ENCODE measurements at places on chromosomes 5 and 9. TPM values are rescaled to one million over a fixed set of nuclear protein-coding genes. Genes with fewer than 3 reads are reported as not detected.

DNA sequence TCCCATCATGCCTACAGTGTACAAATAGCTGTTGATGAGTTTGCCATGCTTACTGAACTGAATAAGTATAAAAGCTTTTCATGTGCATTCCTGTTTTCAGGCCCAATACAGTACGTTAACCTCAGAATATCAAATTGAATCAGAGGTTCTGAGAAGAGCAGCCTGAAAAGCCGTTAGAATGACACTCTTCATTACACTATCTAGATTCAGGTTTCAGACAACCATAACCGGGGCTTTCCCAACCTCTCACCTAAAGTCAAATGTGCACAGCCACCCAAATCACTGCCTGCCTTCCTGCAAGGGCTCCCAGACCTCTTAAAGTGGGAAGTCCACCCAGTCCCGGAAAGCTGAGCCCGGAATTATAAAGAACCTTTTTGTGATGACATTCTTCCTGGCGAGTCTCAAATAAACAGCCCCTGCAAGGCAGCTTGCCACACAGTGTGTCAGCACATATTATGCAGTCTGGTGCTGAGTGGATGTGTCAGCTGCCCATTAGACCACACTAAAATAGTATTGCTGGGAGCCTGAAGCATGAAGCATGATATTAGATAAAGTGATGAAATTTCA is 245.8 kb downstream of the TLE4 start:
- no peak for DNase-seq

- DNase-seq: no peak
Measured at GRCh38 chr9:94212091-94212490, 47.0 kb upstream of the ZNF169 start.

DNA sequence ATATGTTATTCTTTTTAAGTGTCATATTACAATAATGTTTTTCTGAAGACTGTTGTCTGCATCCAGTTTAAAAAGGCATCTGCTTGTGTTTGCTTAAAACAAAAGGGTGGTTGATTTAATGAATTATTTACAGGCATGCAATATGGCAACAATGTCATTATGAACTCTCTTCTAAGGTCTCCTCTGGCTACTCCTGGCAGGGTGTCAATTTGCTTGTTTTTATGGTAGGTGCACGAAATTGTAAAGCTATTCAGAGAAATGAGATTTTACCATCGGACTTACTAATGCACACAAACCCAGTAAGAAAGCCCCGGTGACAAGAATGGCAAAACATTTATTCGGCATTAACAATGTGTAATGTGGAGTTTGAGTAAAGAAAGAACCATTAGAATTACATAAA is 539.8 kb upstream of the ZNF608 start:
- no peak for DNase-seq

DNA sequence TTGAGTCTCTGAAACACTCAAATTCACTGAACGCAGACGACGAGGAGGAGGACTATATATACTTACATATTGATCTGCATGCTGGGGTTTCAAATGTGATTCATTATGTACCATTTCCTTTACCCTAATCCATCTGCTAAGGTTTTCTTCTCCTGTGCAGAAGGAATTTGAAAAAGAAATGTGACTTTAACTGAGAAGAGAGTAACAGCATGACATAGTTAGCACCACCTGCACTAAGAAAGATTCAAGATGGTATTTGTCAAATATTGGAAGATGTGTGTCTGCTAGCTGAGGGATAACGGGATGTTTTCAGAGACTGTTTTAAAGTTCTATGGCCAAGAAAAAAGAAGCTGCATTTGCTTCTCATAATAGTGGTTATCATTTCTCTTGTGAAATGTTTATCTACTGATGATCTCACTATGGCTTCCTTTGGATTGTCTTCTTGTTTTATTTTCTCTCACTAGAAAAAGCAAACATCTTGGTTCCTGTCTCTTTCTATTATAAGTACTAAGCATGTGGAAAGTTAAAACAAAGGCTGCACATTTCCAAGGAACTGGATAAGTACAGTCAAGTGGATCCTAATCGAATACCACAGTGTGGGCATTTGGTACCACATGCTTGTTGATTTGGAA is 89.8 kb upstream of the TLE4 start:
- DNase-seq: no peak

DNA sequence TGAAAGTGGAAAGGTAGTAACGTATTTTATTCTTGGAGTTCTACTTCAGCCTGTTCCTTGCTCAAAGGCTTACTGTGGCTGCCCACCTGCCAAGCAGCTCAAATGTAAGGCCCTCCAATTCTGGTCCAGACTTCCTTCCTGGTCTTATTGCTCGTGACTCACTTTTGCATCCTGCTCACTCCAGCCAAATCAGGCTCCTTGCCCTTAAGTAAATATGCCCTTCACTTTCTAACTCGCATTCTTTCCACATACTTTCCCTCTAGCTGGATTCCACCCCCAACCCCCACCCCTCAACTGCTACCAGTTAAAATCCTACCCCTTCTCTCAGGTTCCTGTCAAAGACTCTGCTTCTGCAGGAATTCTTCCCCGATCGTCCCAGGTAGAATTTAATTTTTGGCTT is 96.6 kb downstream of the GALNT10 start:
- DNase-seq: no peak

GRCh38 chr9:419571-420171 is 205.0 kb downstream of the DOCK8 start:
- DNase-seq: no peak

DNA sequence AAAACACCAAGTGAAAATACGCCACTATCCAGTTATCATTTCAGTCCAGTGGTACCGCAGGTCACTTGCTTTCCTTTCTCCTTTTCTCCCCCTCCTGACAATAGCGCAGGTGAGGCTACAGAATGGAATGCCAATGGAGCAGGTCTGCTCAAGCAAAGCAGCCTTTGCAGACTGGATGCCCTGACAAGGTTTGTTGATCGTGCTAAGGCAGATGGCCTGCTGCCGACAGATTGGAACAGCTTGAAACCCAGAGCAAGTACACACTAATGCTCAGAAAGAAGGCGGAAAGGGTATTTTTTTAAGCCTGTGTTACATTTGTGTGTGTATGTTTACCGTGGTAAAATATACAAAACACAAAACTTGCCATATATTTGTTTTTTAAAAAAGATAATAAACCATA is 19.4 kb downstream of the SPACA9 start:
- DNase-seq: no peak

- no peak for DNase-seq
Measured at GRCh38 chr9:68964102-68964541, 49.8 kb downstream of the PRKACG start.

DNA sequence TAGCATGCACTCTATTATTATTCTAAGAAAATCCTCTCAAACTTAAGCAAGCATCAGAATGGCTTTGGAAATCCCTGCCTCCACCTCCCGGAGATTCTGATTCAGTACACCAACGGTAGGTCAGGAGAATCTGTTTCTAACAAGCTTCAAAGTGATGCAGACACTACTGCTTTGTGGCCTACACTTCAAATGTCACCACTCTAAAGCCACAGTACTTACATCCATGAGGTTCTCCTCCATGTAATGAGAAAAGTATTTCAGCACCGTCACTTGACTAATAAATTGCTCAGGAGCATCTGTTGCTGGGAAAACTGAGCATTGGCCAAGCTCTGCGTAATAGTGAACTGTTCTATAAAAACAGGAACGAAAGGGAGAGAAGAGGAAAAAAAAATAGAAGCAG is 4.8 kb downstream of the PLK2 start:
- no peak for DNase-seq

GRCh38 chr5:159186319-159186718 is 23.0 kb downstream of the RNF145 start:
- DNase-seq: no peak

DNA sequence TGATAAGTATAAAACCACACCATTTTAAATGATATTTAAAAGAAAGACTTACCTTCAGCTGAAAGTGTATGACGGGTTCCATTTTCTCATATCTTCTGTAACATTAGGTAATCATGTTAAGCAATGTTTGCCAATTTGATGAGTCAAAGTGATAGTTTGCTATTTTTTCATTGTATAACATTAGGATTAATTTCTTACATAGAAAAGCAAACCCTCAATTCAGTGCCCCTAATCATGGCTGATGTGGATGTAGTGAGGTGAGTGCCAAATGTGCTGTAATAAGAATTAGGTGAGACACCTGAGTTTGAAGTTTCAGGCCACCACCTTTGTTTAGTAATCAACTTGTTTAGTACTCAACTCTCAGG is 68.0 kb downstream of the UNC13B start:
- no peak for DNase-seq

GRCh38 chr5:415928-416635 is 26.9 kb upstream of the EXOC3 start:
- DNase-seq: no peak

GRCh38 chr9:79663878-79664277 is 92.1 kb downstream of the TLE4 start:
- no peak for DNase-seq

DNA sequence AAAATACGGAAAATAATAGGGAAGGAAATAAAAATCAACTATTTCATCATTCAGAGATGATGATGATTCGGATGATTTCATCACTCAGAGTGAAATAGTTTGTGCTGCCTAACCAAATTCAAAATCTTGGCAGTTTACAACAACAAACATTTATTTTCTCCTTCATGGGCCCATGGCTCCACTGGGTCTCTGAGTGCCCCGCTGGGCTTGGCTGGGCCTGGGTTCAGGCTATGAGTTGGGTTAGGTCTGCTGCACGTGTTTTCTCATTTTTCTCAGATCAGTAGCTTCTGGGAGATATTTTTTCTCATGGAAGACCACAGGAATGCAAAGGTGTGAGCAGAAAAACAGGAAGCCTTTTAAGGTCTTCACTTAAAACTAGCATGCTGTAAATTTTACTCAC is 24.0 kb upstream of the F2RL1 start:
- no peak for DNase-seq

GRCh38 chr5:59656351-59657254 is 236.9 kb downstream of the PDE4D start:
- no peak for DNase-seq

- DNase-seq: no peak
Measured at GRCh38 chr5:171307789-171308452, 1.1 kb upstream of the TLX3 start.

GRCh38 chr5:136749016-136749415 is 383.7 kb upstream of the TRPC7 start:
- DNase-seq: no peak

DNA sequence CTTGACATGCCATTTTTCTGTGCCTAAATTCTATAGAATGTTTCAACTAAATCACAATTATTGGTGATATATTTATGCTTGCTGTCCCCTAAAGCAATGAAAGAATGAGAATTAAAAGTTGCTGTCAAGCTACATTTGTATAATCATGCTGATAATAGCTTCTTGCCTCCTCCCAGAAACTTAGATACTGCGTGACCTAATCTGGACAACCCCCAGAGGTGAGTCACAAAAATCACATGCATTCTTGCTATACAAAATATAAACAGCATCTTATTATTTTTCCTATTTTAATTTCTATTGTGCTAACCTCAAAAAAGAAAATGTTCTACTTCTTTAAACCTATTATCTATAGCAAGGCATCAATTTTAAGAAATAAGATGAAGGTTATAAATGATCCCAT is 995.8 kb upstream of the ACO1 start:
- DNase-seq: no peak

GRCh38 chr9:134213508-134213850 is 49.1 kb upstream of the RNU6ATAC start:
- DNase-seq: no peak

DNA sequence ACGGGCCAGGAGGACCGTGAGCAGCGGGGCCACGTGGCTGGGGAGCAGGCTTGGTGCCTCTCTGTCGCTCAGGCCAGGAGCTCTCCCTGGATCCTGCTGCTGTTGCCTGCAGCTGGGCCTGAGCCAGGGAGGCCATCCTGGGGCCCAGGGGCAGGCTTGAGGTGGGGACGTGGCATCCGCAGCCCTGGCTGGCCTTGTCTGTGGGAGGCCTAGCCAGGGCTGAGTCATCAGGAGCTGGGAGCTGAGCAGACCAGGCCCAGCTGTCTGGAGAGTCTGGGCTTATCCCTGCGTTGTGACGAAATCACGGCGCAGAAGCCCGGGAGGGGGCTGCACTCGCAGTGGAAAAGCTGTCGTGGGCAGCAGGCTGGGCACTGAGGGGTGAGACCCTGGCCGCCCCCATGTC is 138.8 kb upstream of the COL5A1 start:
- peak; percentile 43 for DNase-seq

DNA sequence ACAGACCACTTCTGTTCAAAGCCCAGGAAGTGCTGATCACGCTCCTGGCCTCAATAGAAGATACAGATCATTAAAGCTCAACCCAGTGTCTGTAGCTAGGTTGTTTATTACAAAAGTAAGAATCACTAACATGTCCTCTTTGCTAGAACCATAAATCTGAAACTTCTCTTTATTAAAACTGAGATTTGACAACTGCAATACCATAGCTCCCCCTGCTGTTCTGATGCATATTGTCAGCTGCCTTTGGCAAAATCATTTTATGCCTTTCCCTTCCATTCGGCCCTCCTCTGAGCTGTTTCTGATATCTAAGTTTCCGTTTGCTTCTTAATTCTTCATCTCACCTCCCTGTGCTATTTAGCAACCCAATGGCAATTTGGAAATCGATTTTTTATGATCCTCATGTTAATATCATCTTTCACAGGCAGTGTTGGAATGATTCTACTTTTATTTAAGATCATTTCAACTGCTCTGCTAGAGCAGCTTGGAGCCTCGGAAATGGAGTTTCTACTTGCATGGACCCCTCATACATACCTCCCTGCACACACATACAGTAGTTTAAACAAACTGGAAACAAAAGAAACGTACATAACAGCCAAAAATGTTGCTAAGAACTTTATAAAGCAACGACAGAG is 998.8 kb downstream of the MAT2B start:
- peak; percentile 56 for DNase-seq

GRCh38 chr5:141260458-141261237 is 15.5 kb downstream of the PCDHB15 start:
- no peak for DNase-seq

GRCh38 chr5:149609640-149610219 is 28.4 kb downstream of the ARHGEF37 start:
- DNase-seq: no peak

- peak; percentile 82 for DNase-seq
Measured at GRCh38 chr9:80797831-80798688, 891.3 kb downstream of the TLE1 start.

DNA sequence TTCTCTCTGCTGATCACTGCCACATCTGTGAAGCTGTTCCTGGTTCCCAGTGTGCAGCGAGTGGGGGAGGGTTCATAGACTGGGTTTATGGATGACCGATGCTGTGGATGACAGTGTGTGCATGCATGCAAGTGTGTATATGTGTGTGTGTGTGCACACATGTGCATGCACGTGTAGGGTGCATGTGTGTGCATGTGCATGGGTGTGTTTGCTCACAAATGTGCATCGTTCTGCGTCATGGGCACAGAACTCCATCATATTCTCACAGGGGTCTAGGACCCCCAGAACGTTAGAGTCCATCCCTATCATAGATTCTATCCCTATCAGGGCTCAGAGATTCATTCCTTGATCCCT is 134.0 kb downstream of the PHF2 start:
- no peak for DNase-seq

- no peak for DNase-seq
Measured at GRCh38 chr9:4380406-4380805, 80.5 kb upstream of the GLIS3 start.

The PROB1 gene
- 3.4 TPM for polyA plus RNA-seq

The HSD17B3 gene
- 0.86 TPM for polyA plus RNA-seq

The LCP2 gene
- 3.1 TPM for polyA plus RNA-seq

The PTGER4 gene
- polyA plus RNA-seq: 10.8 TPM

The PAPPA gene
- 6.5 TPM for polyA plus RNA-seq

All from renal cortex interstitium (tissue), 15 donors.